ENCODE measurements at places on chromosomes 5 and 9.
A peak's percentile ranks its signal among the peaks of the same experiment; 100 is the strongest.

GRCh38 chr5:167725741-167726140 lies 565.7 kb upstream of the WWC1 start:
- no peak for DNase-seq

- DNase-seq = no peak
These were observed 53.1 kb downstream of the NXNL2 start for GRCh38 chr9:88587885-88588649.

DNA sequence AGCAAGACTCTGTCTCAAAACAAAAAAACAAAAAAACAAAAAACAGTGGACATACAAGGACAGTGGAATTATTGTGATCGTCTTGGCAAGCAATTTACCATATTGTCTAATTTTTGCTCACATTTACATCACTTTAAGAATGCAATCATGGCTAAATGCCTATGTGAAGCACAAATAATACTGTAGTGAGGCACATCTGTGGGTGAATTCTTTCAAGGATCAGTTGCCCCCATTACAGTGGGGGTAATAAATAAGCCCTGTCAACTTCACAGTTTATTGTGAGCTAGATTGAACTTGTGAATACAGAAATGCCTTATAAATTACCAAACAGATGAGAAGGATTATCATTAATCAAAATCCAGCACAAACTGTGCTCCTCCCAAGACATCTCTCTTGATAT lies 150.2 kb upstream of the PAPPA start:
- DNase-seq = no peak

GRCh38 chr5:72138943-72139521 lies 31.8 kb downstream of the MAP1B start:
- no peak for DNase-seq

GRCh38 chr5:149403923-149404745 lies 25.0 kb upstream of the IL17B start:
- DNase-seq = no peak

- DNase-seq = no peak
These were observed 28.6 kb downstream of the TRIM32 start for GRCh38 chr9:116715751-116716150.

DNA sequence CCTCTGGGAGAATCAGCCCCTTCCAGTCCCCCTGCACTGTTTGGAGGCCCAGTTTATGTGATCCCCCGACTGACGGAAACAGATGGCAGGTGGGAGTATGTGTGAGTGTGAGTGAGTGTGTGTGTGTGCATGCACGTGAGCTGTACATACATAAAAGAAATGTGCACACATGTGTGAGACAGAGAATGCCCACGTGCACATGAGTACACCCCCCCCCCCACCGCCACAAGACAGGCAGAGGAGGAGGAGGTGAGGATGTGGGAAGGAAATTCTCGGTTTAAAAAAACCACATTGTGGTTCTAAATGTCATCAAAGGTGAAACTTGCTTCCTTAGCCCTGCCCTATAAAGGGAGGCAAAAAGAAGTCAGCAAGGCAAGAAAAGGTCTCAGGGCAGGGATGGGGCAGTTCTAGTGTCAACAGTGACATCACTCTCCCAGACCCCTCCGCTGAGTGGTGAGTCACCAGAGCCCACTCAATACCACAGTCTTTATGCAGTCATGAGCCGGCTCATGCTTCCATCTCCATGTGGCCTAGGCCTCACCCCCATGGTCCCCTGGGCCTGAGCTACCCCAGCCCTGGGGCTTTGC lies 79.2 kb upstream of the HSPA9 start:
- DNase-seq = no peak

DNA sequence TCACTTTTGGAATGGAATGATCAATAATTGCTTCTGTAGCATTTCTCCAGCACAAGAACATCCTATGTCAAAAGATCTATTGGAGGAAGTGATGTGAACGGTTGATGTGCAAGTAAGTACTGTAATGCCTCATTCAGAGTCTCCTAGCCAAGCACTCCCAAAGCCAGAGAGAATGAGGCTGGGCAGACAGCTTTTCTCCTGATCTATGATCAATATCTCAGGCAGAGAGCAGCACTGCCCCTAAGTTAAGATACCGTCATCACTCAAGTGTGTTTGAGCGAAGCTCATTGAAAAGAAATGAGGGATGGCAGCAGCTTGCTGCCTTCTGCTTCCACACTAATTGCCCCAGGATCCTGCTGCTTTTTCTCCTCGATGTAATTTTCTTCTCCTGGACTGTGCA lies 324.1 kb upstream of the GRAMD2B start:
- no peak for DNase-seq

DNA sequence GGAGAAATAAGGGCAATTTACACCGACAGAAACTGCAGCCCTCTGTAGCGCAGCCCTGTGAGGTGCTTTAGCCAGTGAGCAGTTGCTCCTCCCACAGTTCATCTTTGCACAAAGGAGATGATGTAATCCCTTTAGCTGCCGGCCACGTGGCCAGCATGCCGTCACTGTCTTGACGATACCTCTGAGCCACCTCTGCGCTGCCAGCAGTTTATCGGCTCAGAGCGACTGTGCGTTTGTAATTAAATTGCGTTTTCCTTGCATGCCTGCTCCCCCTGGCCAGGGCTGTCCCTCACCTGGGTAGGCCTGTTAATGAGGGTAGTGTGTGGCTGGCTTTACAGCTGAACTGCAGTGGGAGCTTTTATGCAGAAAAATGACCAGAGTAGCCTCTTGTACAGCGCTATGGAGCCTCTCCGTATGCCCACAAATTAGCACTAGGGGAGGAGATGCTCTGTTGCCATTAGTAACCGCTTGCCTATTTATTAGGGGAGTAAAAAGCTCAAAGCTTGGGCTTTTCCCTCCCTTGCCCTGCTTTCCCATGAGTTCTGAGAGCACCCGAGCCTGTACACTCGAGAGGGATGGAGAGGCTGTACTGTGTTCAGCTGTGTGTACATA lies 107.0 kb downstream of the TRIO start:
- DNase-seq = peak; percentile 76

- no peak for DNase-seq
These were observed 557 bp upstream of the IL3 start for GRCh38 chr5:132059696-132060500.

DNA sequence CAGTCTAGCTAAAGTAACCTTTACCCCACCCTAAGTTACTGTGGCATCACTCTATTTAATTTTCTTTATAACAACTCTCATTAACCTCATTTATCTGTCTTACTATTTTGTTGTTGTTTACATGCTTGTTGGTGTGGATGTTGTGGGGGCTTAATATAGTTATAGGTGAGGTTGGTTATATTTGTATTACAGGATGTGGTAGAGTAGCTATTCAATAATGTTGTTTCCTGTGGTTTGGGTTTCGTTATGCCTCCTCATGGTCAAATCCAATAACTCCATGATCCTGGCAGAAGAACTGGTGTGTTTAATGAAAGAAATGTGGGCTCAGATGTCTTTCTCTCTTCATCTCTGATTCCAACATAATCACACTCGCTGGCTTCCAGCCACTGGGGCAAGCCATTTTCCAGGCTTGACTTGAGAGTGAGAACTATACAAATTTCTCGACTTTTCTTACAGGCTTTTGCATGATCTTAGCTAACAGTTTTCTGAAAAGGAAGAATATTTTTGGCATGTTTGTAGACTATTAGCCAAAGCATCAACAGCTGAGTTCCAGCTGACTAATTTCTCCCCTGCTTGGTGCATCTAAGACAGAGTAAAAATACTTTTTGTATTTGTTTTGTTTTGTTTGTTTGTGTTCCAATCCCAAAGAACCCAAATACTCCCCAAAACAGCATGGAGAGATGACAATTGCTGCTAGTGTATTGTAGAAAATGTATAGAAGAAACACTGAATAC lies 303.7 kb upstream of the PAPPA start:
- no peak for DNase-seq

DNA sequence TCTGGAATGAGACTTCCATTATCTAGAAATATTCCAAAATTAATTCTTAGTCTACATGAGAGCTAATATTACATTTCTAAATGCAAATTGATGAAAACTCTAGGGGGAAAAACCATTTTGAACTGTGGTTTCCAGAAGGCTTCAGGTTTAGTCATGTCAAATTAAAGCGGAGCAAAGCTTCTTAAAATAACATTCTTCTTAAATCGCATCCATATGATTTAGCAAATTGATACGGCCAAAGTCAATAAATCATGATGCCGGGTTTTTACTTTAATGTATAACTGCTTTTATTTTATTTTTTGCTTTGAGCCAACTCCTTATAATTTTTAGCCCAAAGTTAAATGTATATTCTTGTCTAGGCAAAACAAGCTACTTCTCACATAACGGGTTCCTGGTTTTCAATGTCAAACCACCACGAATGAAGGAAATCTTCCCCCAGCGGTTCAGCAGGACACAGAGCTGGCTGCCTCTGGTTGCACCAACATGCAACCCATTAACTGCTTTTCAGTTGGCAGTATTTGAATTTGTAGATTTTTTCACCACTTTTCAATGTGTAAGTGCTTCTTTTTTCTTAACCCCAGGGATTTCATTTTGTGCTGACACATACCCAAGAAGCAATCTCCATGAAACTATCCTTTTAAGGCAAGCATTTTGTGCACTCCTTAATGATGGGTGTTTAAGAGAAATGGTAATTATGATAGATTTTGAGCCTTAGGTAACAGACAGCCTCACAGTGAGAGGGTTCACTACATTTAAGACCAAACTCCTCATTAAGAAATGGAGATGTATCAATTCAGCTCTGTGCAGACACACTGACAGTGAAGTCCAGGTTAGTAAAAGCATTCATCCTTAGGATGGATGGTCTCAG lies 35.5 kb downstream of the EFNA5 start:
- DNase-seq = no peak

DNA sequence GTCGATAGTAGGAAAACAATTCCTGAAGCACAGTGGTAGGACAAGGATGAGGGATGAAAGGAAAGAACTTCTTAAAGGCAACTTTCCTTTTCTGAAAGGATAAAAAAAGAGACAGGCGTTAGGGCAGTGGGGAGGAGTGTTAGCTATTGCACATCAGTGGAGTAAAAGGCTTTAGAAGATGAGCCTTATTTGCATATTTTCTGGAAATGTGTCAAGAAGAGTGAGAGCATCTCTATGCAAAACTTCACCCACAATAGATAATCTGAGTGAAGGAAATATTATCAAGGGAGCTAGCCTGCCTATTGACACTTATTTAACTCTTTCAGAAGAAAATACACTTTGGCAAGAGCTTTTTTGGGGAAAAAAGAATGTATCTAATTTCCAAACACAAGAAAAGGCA lies 151.6 kb downstream of the MACIR start:
- no peak for DNase-seq

DNA sequence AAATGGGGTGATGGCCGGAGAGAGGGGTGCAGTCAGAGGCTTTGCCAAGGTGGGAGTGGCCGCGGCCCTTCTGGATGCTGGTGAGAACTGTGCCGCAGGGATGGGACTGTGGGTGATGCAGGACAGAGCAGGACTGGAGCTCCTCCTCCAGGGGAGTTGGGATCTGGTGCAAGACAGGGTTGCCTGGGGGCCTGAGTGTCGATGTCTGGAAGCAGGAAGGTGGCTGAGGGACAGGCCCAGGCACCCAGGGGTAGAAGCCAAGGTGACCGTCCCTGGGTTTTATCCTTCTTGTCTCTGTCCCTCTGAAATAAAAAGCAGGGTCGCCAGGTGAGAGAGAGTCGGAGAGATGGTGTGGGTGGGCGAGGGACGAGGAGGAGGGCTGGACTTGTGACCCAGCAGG lies 89.1 kb upstream of the IER5L start:
- DNase-seq = peak; percentile 14

GRCh38 chr5:146395193-146395592 lies 51.9 kb upstream of the TCERG1 start:
- DNase-seq = no peak

- DNase-seq = peak; percentile 50
These were observed 815 bp downstream of the ANXA6 start for GRCh38 chr5:151156507-151157420.

- DNase-seq = peak; percentile 8
These were observed 26.2 kb downstream of the EXD3 start for GRCh38 chr9:137396634-137397367.

- DNase-seq = no peak
These were observed 77.7 kb upstream of the ADAMTSL1 start for GRCh38 chr9:18396102-18396728.

DNA sequence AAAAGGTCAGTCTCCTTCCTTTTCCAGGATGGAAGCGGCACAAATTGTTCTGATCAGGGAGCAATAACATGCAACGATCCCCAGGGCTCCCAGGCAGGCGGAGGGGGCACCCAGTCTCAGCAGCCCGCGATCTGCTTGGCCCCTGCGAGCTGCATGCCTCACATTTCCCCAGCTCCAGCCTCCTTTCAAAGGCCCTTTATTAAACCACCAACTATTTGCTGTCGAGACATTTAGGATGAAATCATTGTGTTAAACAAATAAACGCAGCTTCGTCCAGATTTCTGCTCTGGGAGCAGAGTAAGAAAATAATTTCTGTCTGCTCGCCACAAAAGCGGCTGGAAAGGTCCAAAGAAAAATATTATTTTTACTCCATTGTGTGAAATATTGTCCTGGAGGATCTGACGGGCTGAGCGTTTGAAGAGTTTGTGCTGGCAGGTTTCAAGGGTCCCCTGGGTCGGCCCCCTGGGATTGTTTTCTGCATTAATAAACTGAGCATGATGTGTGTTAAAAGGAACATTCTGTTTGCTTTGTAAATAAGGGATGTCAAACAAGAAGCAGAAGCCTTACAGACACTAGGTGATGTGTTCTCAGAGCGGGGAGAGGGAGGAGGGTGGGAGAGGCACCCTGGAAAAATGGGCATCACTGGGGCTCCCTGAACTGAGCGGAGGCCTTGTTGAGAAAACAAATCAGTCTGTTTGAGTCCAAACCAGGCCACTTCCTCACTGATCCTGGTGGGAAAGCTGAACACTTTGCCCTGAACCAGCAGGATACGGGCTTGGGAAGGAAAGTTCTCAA lies 110.1 kb downstream of the FOXD1 start:
- DNase-seq = no peak

DNA sequence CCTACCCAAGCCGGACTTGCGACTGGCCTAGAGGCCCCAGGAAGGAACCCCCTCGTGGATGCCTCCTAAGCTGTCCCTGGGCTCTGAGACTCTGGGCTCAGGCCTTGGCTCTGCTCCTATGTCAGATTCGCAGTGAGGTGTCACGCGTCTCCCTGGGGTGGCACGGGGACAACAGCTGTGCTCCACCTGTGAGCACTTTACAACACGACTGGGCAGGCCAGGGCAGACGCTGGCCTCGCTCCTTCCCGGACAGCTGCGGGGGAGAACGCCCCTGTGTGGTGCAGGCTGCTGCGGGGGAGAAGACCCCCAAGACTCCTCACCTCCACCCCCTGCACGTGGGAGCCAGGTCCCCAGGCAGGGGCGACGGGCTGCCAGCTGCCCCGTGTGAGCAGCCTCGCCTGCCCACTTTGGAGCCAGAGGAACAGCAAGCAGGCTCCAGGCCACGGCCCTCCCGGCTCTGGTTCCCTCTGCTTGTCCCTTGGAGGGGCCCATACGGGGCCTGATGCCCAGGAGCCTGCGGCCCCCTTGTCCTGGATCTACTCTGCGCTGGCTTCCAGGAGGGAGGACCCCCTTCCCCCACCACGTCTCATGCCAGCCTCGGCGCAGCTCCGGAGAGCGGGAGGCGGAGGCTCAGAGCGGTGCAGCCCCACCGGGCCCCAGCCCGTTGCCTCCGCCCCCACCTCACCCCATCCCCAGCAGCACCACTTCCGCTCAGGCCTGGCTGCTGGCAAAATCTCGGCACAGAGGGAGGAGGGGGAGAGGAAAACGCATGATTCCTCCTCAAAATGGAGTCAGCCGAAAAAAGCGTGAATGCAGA lies 36.0 kb downstream of the SARDH start:
- DNase-seq = peak; percentile 44
